ENCODE measurements at places on chromosomes 11 and 22.

DNA sequence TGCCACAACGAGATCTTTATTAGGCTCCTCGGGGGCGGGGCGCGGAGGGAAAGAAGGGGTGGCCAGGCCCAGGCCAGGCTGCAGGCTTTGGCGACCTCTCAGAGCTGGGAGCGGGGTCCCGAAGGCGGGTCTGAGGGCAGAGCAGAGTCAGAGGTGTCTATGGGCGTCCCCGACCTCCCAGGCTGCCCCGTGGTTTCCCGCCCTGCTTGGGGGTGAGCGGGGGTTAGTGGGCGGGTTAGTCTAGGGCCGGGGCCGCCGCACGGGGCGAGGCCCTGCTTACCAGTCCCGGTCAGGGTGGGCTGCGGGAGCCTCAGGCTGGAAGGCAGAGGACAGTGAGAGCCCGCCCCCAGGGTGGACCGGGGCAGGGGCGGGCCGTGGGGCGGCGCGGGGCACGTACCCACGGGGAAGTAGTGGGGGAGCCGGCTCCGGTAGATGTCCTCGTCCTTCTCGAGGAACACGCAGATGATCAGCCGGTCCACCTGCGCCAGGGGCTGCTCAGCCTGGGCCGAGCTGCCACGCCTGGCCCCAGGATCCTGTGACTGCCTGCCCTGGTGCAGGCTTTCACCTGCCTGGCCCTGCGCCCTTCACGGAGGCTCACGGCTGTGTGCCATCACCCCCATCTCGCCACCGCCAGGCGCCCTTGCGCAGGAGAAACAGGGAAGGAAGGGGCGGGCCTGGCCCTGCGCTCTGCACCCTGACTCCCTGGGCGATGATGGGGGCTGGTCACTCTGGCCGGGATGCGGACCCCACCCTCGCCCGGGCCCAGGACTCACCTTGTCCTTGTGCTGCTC, 12.5 kb downstream of the OTUB1 start:
- no peak for DNase-seq

- DNase-seq = no peak
Measured at GRCh38 chr11:100359281-100359680, 327.8 kb upstream of the ARHGAP42 start.

DNA sequence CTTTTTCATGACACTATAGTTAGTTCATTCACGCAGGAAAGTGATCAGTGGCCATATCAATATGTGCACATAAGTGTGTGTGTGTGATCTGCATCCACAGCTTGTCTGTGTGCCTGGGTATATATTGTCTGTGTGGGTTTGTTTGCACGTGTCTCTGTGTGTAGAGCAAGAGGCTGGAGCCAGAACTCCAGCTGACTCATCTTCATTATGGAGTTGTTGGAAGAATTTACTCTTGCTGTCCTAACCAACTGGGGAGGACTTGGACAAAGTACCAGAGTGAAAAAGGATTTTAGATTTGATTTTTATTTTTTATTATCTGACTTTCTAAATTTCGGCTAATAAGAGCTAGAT, 63.9 kb downstream of the TP53I11 start:
- no peak for DNase-seq

GRCh38 chr11:12413141-12414052, 36.0 kb downstream of the PARVA start:
- no peak for DNase-seq

GRCh38 chr11:10648871-10649270, 44.7 kb downstream of the IRAG1 start:
- DNase-seq = no peak

- peak; percentile 97 for DNase-seq
Measured at GRCh38 chr11:73271936-73272679, at the start of gene P2RY6. P2RY6 (plus strand) TSS chr11:73272338; CDS start chr11:73296519, 24,181 bp downstream.

DNA sequence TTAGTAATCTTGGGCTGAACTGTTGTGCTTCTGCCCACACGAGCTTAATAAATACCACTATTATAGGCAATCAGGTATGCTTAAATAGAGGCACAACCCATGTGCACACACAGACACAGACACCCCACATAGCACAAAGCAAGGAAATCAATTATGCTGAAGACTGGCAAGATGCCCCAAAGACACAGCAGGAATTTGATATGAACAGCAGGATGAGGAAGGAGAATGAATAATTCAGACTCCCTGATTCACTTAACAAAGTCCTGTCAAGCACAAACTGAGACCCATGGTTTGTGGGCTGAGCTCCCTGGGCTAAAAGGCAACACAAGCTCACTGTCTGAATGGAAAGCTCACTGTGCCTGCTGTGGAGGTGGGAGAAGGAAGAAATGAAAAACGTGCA, 42.5 kb downstream of the RBFOX2 start:
- no peak for DNase-seq

- no peak for DNase-seq
Measured at GRCh38 chr11:74370123-74370522, 28.1 kb downstream of the PGM2L1 start.

GRCh38 chr11:107619926-107620325, 29.0 kb downstream of the ELMOD1 start:
- DNase-seq = no peak

- peak; percentile 13 for DNase-seq
Measured at GRCh38 chr11:59429924-59430516, 3.8 kb upstream of the OR5A2 start.

DNA sequence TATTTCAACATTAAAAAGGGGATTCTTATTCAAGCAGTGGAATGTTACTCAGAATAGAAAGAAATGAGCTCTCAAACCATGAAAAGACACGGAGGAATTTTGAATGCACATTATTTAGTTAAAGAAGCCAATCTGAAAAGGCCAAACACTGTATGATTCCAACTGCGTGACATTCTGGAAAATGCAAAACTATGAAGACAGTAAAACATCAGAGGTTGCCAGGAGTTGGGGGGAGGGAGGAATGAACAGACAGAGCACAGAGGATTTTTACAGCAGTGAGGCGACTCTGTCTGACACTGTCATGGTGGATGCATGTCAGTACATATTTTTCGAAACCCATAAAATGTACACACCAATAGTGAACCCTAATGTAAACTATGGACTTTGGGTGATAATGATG, 22.9 kb upstream of the THY1 start:
- DNase-seq = no peak

DNA sequence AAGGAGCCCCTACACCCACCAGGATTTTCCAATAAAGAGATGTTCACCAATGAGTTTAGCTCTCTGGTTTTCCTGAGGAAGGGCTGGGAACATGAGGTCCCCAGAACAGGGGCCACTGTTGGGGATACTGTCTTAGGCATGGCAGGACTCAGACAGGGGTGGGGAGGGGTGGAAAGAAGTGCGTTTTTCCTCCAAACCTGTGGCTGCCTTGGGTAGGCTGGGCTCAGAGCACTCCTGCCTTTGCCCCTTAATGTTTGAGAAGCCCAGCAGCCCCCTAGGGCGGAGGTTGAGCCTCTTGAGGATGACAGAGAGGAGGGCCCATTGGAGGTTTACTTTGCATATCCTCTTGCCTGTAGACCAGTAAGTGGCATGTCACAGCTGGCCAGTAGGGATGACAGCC, 10.6 kb downstream of the MTFP1 start:
- no peak for DNase-seq

GRCh38 chr11:80718611-80719291, 1277.9 kb upstream of the TENM4 start:
- no peak for DNase-seq
